ENCODE measurements at places on chromosomes 16 and 17.
A peak's percentile ranks its signal among the peaks of the same experiment; 100 is the strongest.

GRCh38 chr16:84291226-84291625, 3.5 kb upstream of the WFDC1 start:
- DNase-seq = no peak

DNA sequence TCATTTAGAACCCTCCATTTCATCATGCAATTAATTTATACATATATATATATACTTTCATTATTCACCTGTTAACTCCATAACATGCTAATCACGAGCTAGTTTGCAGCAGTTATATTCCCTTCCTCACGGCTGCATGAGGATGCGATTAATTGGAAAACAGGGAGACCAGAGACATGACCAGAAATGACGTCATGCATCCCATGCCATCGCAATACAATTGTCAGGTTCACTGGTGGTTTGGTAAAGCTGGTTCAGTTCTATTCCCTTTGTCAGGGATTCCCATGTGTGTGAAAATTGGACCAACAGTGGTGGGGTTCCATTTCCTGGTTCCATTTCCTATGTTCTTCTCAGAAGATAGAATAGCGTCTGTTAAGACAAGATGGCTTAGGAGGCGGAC, 440.4 kb upstream of the ERCC4 start:
- DNase-seq = no peak

- DNase-seq = no peak
Observed at GRCh38 chr17:2266865-2267228, 36.7 kb downstream of the SMG6 start.

DNA sequence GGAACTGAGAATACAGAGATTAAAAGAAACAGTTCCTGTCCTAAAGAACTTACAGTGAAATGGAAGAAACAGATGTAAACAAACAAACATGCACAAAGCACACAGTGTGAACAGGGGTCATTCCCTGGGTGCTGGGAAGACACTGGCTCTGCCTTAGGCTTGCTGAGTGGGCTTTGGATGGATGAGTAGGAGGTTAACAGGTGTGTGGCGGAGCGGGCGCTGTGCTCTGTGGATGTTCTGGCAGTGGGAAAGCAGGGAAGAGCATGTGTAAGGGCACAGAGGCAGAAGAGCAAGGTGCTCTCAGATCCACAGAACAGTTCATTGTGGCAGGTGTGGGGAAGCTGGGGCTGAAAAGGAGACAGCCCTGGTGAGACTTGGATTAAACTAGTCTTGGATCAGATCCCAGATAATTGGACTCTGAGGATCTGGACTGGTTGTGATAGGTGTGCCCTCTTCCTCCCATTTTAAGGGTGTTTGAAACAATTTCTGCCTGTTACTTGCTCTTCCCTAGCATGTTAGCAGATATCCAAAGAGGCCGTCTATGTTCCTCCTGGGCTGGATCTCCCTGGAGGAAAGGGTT, 8.1 kb downstream of the HROB start:
- no peak for DNase-seq

- DNase-seq = no peak
Observed at GRCh38 chr17:58156839-58157803, 8.9 kb downstream of the OR4D1 start.

DNA sequence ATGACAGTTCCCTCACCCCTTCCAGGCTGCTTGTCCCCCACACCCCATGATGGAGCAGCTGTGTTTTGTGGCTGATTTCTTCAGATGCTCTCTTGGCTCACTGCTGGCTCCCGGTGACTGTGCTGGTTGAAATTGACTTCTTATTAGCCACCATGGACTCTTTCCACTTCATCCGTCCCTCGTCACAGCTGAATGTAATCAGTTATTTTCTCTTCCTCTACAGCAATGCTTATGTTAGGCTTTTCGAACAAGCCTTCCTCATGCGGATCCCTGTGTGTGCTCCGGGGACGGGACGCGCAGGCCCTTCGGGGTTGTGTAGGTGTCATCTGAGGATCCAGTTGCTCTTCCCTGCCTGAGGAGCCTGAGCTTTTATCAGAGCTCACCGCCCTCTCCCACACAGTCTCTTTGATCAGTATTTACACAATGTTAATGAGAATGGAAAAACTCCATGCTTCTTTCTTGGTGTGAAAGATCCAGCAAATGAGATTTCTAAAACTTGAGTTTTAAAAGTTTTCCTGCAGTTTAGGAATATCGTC, 87.5 kb downstream of the RPTOR start:
- DNase-seq = no peak

DNA sequence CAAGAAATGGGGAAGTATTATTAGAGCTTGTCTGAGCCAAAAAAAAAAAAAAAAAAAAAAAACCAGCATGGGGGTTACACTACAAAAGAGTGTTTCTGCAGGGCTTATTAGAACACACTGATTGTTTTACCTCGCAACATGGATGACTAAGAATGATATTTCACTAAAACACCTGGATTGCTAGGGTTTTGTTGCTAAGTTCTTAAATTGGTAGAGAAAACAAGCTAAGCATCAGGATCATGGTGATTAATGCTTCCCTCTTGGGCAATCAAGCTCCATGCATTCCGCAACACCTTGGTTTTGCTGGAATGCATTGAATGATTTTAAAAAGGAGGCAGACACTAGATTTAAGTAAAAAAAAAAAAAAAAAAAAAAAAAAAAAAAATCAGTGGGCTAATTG, 931.4 kb upstream of the CDH8 start:
- no peak for DNase-seq

DNA sequence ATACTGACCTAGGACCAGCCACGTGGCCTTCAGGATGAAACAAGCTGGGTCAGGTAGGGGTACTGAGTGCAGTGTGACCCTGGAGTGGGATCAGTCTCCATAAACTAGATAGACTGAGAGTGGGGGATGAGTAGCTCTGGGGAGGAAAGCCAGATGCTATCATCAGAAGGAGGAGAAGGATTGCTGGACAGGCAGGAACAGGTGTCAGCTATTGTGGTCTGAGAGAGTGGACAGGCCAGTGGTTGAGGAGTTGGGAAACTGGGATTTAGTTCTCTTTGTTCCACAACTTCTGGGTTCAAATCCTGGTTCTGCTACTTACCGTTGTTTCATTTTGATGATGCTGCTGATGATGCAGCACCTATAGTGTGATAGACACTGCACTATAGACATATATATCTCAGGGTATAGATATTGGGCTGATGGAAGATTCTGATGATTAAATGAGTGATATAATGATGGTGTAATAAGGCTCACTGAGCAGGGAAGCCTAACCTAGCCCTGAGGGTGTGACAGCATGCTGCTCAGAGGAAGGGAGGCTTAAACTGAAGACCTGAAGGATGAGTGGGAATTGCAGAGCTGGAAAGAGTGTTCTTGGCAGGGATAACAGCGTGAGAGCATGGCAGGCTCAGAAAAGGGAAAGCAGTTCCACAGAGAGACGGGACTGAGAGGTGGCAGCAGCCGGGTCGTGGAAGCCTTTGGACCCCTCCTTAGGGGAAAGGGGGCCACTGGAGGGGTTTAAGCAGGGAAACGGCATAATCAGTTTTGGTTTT, 66.0 kb downstream of the SNX20 start:
- DNase-seq = no peak

DNA sequence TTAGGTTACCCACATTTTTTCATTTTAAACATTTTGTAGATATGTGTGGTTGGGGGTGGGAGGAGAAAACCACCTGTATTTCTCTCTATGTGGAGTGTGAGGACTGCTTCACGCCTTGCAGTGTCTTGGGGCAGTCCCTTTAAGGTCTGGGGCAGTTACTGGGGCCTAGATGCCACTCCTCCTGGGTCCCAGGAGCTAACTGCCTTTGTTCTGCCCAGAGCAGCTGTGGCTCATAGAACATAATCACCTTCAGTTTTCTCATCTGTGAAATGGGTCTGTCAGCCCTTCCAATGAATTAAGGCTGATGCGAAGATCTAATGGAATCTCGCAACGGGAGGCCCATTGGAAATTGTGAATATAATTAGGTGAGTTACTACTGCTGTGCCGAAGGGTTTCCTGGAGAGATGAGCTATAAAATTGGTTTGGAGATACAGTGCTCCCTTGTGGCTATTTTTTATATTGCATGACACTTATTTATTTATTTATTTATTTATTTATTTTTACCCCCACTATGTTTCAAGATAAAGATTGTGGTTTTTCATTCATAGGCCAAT, 22.9 kb downstream of the DHRS7C start:
- no peak for DNase-seq

- DNase-seq = peak; percentile 35
Observed at GRCh38 chr16:54402270-54402669, 115.7 kb upstream of the IRX3 start.

DNA sequence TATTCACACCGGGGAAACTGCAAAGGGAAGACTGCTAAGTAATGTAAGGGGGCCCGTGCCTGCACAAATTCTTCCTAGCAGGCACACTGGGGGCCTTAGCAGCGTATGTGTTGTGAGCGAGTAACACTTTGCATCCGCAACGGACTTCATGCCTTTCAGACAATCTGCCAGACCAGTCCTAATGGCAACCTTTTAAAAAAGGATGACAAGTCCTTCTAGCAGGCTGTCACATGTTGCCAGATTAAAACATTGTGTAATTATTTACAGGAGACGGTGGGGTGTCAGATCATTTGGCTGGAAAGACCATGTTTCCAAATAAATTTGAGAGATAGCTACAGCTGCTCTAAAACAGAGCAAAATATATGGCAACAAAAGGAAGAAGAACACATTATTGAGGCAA, 46.1 kb downstream of the CPPED1 start:
- DNase-seq = no peak

DNA sequence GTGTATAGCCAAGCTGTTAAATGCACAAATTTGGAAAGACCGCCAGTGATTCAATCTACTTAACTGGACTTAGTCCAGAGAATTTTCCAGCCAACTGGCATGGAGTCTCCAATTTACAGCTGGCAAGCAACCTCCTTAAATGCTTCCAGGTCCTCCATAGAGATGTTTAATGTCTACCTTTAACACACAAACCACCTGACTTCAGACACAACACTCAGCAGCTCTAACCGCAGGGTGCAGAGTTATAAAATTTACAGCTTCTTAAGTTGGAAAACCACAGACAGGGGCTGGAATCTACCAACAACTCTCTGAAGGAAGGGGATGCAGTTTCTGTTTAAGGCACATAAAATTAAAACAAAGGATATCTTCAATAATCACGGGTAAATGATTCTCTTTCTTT, 106.9 kb downstream of the SYCE1L start:
- no peak for DNase-seq

DNA sequence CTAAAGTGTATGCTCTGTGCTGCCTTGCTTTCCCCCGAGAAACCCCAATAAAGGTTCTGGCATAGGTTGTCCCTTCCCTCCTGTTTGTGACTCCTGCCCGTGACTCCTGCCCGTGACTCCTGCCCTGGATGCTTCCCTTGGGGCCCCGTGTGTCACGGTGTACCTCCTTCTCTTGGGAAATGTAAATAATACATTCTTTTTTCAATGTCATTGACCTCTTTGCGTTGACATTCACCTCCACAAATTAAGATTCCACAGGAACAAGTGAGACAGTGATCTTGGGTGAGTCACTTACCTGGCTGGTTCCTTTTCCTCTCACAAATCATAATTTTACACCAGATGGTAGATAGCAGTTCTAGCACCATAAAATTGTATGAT, 632 bp downstream of the CCL15 start:
- DNase-seq = no peak

GRCh38 chr16:76278980-76279379, 1.8 kb downstream of the CNTNAP4 start:
- DNase-seq = no peak

- peak; percentile 37 for DNase-seq
Observed at GRCh38 chr17:71237903-71238538, 882.8 kb upstream of the SOX9 start.

GRCh38 chr17:76840884-76841775, 27.1 kb upstream of the MGAT5B start:
- no peak for DNase-seq

- no peak for DNase-seq
Observed at GRCh38 chr17:17082878-17083277, 40.6 kb downstream of the MPRIP start.
